ENCODE measurements at places on chromosomes 5 and 9.

DNA sequence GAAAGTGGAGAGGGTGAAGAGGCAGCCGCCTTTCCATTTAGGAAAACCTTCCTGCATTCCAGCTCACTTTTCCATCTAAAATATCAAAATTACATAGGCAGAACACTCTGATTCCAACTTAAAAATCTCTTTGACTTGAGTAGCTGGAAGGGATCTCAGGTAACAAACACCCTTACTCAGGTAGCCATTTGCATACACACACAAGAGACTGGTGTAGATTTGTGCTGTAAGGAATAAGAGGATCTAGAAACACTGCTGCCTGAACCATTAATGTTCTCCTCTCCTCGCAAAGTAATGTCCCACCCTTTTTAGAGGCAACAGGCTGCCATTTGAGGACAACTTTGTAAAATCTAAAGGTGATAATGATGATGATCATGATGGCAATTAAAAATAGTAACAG, 53.5 kb downstream of the BNC2 start:
- H3K36me3 ChIP-seq: no peaks in the 10 kb centered on the region
- no peaks in the 10 kb centered on the region for H3K27me3 ChIP-seq
- H3K4me3 ChIP-seq: no peak overlapping the region
- no peaks in the 10 kb centered on the region for H3K4me1 ChIP-seq

DNA sequence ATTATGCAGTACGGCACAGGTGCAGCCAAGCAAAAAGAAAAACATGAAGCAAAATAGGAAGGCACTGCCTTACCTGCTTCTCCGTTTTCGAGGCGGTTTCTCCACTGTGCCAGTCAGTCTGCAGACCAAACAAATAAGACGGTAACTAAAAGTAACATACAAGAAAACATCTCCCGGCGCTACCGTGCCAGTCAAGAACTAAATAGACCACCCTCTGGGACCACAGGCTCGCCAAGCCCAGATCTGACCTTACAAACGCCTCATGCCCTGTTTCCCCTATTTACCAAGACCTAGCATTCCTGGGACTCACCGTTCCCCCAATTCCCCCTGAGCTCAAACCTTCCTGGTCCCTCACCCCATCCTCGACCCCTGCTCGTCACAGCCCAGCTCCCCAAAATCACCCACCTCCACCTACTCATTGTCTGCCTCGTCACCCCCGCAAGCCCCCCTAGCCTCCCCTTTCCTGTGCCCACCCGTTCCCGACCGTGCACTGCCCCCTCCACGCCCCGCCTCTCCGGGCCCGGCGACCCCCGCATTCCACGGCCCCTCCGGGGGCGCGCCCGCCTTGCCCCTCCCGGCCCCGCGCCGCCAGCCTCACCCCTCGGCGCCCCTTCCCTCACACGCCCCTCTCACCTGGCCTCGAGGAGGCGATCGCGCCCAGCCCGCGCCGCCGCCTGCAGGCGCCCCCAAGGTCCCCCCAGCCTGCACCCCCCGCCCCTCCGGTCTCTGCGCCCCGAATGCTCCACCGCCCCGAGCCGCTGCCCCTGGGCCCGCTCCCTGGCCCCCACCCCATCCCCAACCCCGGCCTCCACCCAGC, 560 bp downstream of the SCAI start:
- peaks cover 7% of the 10 kb centered on the region for H3K4me1 ChIP-seq
- no peak for DNase-seq
- peak overlapping the region; percentile 67 for H3K27ac ChIP-seq

GRCh38 chr5:132334812-132335211, 34.7 kb upstream of the SLC22A5 start:
- H3K4me1 ChIP-seq: no peaks in the 10 kb centered on the region
- H3K36me3 ChIP-seq: no peaks in the 10 kb centered on the region
- no peak for DNase-seq
- no peak overlapping the region for H3K27ac ChIP-seq
- no peak overlapping the region for H3K4me3 ChIP-seq

GRCh38 chr9:123472862-123473614, 117.0 kb downstream of the CRB2 start:
- H3K36me3 ChIP-seq: no peaks in the 10 kb centered on the region
- no peaks in the 10 kb centered on the region for H3K4me1 ChIP-seq
- H3K27me3 ChIP-seq: no peaks in the 10 kb centered on the region
- H3K27ac ChIP-seq: no peak overlapping the region
- no peak overlapping the region for H3K4me3 ChIP-seq

DNA sequence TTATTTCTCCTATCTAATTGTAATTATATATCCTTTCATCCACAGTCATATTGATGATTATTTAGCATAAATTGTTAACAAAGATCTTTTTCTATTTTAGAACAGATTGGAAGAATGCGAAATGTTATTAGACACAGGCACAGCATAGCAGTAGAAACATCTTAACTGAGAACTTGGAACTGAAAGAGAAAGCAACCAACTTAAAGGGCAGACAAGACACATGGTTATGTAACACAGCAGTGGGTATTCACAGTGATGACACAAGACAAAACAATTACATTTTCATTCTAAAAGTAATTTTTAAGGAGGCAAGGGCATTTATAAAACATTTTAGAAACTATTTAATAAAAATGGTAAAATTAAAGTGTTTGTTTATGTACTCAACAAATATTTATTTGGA, 57.7 kb upstream of the MEF2C start:
- no peaks in the 10 kb centered on the region for H3K4me1 ChIP-seq
- DNase-seq: no peak
- no peak overlapping the region for H3K27ac ChIP-seq
- no peaks in the 10 kb centered on the region for H3K36me3 ChIP-seq

- DNase-seq: no peak
- no peaks in the 10 kb centered on the region for H3K4me1 ChIP-seq
- H3K27ac ChIP-seq: no peak overlapping the region
Observed at GRCh38 chr5:55033568-55033967, 9.5 kb downstream of the GZMK start.

DNA sequence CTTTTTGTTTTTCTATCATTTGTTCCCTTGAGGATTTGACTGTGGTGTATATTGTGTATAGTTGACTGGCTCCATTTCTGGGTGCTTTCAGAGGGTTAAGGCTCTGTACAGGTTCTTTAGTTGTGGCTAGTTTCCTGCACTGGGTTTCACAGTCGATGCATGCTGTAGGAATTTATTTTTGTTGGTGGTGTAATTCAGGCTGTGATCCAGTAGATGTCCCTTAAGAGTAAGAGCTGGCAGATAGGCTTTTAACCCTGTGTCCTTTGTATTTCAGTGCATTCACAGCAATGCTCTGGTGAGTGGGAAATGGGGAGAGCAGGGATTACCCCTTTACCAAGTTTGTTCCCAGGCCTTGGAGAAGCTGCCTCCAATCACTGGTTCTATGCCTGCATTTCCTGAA, 112.9 kb downstream of the SPATA31D1 start:
- no peaks in the 10 kb centered on the region for H3K36me3 ChIP-seq
- H3K27ac ChIP-seq: no peak overlapping the region
- DNase-seq: no peak
- H3K4me1 ChIP-seq: no peaks in the 10 kb centered on the region
- H3K27me3 ChIP-seq: no peaks in the 10 kb centered on the region

DNA sequence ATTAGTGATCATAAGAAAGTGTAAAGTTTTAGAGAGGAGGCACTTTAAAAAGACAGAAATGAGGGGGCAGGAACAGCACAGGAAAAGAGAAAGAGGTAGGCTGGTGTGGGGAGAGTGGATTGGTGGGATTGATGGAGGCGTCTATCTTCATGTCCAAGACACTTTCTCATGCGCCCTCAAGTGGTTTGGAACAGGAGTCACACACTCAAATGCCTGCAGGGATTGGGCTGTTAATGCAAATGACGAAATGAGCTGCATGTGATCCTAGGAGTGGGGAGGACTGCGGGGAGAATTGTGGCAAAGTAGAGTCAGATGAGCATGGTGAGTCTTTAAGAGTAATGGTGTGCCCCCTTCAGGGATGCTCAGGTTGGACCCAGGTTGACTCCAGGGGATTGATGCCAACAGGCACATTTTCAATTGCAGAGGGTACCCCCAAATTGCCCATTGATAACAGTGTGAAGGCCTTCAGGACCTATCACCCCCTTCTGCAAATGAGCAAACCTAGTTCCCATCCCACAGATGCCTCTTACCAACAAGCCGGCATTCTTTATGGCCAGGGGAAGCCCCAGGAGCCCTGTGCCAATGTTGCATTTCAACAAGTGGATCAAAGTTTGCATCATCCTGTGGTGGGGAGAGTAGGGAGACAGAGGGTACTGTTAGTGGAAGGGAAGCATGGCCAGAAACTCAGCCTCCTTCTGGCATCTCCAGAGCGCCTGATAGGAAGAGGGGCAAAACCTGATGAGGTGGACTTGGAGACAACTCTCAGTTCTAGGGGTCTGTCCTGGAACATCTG, 5.3 kb downstream of the SLC36A3 start:
- no peaks in the 10 kb centered on the region for H3K27me3 ChIP-seq
- H3K4me3 ChIP-seq: no peak overlapping the region
- no peak overlapping the region for H3K27ac ChIP-seq
- DNase-seq: no peak
- no peaks in the 10 kb centered on the region for H3K36me3 ChIP-seq

- H3K27me3 ChIP-seq: no peaks in the 10 kb centered on the region
- H3K36me3 ChIP-seq: no peaks in the 10 kb centered on the region
- H3K4me1 ChIP-seq: no peaks in the 10 kb centered on the region
- no peak for DNase-seq
- no peak overlapping the region for H3K27ac ChIP-seq
Observed at GRCh38 chr5:136516637-136517036, 151.3 kb upstream of the TRPC7 start.

- H3K4me3 ChIP-seq: no peak overlapping the region
- DNase-seq: no peak
- H3K36me3 ChIP-seq: no peaks in the 10 kb centered on the region
- H3K27me3 ChIP-seq: no peaks in the 10 kb centered on the region
Observed at GRCh38 chr9:1946526-1947283, 68.4 kb upstream of the SMARCA2 start.
